ENCODE measurements at places on chromosomes 5 and 9.

- no peak for DNase-seq
Observed at GRCh38 chr5:34676416-34676815, 20.3 kb downstream of the RAI14 start.

DNA sequence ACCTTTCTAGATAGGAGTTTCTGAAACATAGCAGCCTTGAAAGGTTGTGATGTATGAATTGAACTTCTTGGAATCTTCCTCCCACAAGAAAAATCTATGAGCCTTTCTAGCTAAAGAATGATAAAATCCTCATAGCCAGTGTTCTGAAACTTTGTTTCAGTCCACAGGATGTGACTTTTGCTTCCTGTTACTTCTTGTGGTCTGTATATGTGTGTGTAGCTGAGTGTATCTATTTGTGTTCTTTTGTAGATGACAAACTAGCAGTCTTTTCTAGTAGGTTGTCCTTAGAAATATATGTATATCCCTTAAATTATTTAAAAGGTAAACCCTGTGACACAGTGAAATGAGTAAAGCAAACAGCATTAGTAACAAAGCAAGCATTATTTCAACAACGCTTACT, 188.8 kb downstream of the MRPS30 start:
- DNase-seq, result no peak

GRCh38 chr5:15105799-15106393, 234.3 kb upstream of the ANKH start:
- no peak for DNase-seq

- DNase-seq, result no peak
Observed at GRCh38 chr5:147567917-147568598, 58.2 kb upstream of the DPYSL3 start.

DNA sequence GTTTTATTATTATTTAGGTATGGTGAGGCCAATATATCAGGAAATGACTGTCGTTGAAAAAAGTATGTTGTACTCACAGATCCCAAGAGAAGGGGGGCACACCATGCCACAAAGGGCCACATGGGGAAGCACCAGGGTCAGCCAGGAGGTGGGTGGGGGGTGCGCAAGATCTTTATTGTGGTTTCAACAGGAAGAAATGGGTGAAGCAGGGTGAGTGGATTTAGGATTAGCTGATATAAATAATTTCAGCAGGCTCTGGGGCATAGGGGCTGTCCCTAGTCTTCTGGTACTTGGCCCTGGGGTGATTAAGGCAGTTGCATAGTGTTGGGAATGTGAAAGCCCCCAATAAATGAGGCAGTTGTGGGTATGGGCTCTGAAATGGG, 8.6 kb downstream of the PDCD1LG2 start:
- no peak for DNase-seq

DNA sequence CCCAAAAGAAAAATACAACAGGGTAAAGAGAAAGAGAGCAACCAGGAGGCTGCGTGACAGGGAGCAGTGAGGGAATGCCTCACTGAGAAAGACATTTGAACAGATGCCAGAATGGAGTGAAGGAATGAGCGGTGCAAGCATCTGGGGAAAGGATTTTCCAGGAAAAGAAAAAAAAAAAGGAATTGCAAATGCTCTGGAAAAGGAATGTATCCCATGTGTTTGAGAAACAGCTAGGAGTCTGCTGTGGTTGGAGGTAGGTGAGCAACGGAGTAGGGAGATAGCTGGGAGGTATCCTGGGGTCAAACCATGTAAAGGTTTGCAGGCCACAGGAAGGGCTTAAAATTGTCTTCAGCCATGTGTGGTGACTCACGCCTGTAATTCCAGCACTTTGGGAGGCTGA, 23.6 kb upstream of the CEMIP2 start:
- DNase-seq, result no peak

- DNase-seq, result no peak
Observed at GRCh38 chr5:67771791-67772190, 443.8 kb upstream of the PIK3R1 start.

GRCh38 chr5:32195265-32195664, 21.1 kb upstream of the GOLPH3 start:
- DNase-seq, result no peak

GRCh38 chr5:124889486-124889825, 143.0 kb upstream of the ZNF608 start:
- DNase-seq, result no peak

DNA sequence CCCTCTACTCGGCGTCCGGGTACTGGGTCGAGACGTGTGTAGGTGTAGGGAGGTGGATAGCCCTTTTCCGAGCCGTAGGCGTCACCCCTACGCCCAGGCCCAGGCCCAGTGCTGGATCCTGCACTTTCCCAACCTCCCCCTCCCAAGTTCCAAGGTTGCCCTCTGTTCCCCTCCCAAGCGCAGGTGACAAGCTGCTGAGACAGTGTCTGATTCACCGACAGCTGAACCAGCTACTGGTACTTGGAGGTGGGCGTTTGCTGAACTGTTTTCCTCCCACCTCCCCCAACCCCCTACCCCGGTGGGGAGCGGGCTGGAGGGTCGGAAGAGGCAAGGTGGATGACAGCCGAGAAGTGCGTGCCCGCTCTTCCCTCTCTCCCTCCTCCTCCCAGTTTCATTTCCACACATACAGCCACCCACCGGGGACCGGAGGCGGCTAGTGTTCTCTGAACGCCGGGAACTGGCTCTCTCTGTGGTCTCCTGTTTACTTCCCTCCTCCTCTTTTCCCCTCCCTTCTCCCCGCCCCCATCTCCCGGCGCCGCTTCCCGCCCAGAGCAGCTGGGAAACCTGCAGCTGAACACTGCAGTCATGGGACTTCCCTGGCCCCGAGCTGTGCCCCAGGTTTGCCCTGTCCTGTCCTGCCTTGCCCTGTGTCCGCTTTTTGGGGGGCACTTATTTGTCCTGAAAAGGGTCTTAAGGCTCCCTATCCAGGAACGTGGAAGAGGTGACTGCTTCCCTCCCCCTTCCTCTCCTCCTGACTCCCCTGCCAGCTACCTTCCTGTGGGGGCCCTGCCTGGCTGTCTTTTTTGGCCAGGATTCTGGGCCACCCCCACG, 6.2 kb upstream of the KLF9 start:
- DNase-seq, result no peak
